ENCODE measurements at places on chromosomes 5 and 9.

GRCh38 chr9:137026828-137027227, 1.2 kb downstream of the ABCA2 start:
- no peak for DNase-seq

DNA sequence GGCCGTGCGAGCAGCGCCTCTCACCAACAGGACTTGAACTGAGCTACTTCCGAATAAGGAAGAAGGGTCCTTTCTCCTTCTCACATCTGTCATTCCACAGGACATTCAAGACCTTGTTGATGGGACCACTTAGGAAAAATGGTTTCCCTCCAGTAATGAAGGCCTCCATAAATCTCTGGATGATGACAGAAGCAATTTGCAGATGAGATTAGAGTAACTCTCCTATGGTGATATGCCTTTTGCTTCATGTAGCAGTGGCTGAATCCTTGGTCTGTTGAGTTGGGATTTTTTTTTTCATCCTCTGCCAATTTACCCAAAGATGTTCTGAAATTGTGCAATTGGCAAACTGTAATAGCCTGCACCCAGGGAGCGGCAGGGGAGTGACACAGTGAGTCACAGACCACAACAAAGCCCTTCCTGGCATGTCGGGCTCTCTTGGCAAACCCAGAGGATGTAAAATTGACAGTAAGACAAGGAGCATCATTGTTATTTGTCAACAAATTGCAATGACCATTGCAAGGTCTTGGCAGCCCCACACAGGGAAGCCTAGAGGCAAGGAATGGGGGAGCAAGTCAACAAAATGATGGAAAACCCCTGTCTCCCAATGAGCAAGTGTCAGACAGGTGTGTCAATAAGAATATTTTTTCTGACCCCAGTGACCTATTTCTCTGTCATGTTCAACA, 275.9 kb downstream of the ACTL7B start:
- peak; percentile 90 for DNase-seq

- peak; percentile 89 for DNase-seq
Measured at GRCh38 chr9:78130004-78130403, 98.4 kb upstream of the GNAQ start.

GRCh38 chr9:73037613-73038012, 84.8 kb upstream of the ALDH1A1 start:
- DNase-seq: no peak

- no peak for DNase-seq
Measured at GRCh38 chr5:138661291-138661960, 86.2 kb upstream of the HSPA9 start.

DNA sequence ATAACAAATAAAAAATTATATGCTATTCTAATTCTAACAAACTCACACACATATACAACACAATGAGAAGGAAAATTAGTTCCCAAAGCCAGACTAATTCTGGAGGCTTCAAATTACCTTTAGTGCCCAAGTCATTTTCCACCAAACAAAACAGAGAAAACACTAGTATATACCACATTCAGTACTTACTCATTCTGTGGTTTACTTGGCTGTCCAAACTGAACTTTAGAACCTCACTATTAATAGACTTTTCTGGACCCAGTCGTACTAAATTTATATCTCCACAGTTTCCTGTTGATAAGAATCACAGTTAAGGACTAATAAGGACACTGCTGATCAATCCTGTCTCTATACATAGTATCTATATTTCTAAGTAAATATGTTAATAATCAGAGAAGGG, 66.4 kb downstream of the SETX start:
- DNase-seq: no peak

DNA sequence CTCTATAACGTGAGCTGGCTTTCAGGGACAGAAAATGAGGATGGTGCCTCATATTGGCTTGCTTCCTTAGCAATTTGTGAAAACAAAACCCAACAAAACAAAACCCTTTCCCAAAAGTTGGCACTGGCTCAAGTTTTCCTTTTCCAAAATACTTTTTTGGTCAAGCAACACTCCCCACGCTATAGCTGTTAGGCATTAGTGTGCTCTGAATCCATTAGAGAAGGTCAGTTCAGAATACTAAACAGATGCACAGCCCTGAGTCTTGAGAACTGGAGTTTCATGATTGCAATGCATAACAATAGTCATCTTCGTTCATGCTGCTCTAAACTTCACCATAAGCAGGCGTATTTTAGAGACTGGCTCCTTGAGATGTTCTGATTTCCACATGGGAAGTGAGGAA, 172.0 kb upstream of the KLF9 start:
- DNase-seq: no peak

GRCh38 chr9:105143136-105143430, 101.4 kb upstream of the SLC44A1 start:
- no peak for DNase-seq

DNA sequence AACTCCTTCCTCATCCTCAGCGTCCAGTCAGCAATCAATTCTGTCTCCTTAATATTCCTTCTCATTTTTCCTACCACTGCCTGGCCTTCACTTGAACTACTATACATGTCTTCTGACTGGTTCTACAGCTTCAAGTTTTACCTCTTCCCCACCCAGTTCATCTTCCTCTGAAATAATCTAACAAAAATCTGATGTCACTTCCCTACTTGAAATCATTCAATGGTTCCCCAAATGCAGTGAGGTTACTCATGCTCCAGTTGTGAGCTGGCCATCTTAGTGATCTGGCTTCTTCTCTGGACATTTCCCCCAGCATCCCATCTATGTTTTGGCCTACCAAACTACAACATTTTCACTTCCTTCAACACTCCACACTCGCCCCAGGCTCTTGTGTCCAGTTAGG, 14.9 kb upstream of the TMEM267 start:
- no peak for DNase-seq

DNA sequence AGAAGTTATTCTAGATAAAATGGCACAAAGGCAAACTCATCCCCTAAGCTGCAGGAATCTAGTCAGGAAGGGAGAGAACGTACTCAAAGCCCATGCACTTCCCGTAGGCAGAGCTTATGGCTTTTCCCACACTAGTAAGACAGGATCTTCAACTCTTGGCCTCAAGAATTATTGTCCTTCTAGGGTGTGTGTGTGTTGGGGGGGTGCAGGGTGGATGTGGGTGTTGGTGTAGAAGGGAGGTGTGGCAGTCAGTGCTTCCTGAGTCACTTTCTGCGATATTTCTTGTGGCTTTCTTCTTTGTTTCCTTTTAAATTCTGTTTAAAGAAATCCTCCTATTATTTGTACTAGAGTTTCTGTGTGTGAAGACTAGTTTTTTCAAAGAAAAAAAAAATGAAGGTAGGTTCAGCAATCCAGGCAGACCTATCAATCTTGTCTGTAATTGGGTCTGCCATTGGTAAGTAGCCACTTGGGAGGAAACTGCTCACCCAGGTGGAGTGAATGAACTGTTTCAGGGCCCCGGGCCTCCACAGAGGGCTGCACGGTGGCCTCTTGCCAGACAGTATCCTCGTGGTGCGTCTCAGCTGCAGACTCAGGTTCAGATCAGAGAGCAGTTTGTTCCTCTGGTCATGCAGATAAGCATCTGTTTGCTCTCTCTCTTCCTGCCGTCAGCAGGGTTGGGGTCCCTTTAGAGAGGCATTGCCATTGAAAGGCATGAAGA, 131.9 kb downstream of the NPR3 start:
- DNase-seq: no peak

DNA sequence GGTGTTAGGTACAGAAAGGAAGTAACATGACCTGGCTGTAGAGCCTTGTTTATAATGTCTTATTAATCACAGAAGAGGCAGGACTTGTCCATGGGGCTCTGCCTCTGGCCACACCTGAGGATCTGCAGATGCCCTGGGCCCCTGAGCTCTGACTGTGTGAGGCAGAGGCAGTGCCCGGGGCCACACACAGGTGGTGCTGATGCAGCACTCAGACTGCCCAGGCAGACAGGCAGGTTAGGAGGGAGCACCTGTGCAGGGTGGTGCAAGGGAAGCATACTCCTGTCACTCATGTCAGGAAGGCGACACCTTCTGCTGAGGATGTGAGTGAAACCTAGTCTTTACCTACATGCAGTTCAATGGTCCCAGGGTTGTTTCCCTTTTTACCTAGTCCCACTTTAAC, 88.7 kb downstream of the CFAP90 start:
- DNase-seq: no peak

DNA sequence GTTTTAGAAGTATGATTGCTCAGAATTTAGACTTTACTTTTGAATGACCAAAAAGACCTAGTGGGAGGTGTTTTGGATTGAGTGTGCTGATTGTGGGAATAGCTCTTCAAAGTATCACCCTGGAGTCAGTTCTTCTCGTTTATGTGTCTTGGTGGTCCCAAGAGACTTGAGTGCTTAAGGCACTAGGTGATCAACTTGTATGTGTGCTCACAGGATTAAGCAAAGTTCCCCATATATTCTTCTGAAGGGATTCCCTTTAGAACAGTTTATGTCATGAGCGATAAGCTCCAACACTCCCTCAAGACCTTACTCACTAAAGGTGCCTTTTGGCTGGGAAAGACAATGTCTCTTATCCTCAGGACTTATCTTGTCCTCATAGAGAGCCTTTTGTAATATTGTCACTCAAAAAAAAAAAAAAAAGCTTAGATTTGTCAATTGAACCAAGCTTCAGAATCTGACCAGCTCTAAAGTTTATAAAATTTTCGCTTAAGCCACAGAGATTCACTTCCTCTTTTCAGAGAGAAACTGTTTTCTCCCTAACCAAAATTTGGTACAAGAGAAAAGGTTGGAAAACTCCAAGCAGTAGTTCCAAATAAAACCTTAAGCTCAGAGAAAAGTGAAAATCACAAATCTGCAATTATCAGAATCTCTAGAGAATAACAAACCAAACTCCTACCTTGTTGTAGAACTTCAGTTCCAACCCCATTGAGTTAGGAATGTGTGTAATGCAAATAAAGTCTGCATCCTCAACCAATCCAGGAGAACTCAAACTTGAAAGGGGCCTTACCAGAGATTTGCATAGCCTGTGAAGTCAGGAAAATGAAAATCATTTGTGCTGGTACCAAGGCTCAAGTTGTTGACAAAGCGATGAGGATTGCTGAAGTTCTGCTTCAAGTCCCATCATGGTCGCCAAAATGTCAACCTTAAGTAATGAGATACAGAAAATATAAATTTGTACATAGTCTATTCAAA, 40.0 kb upstream of the PDZD2 start:
- no peak for DNase-seq

DNA sequence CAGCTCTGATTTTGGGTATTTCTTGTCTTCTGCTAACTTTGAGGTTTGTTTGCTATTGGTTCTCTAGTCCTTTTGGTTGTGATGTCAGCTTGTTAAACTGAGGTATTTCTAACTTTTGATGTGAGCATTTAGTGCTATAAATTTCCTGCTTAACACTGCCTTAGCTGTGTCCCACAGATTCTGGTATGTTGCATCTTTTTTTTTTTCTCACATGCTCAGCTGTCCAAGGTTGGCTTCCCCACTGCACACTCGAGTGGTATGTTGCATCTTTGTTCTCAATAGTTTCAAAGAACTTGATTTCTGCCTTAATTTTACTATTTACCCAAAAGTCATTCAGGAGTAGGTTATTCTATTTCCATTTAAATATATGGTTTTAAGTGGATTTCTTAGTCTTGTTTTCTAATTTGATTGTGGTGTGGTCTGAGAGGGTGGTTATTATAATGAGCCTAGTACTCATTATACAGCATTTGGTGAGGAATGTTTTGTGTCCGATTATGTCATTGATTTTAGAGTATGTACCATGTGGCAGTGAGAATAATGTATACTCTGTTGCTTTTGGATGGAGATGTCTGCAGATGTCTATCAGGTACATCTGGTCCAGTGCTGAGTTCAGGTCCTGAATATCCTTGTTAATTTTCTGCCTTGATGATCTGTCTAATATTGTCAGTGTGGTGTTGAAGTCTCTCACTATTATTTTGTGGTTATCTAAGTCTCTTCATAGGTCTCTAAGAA, 42.2 kb upstream of the IFNE start:
- DNase-seq: no peak

DNA sequence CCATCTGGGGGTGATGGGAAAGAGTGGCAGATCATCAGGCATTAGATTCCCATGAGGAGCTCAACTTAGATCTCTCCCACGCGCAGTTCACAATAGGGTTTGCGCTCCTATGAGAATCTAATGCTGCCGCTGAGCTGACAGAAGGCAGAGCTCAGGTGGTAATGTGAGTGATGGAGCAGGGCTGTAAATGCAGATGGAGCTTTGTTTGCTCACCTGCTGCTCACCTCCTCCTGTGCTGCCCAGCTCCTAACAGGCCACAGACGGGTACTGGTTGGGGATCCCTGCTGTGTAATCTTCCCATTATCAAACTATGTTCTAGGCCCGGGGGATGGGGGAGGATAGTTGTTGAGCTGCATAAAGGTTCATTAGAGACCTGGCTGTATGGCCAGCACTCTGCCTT, 58.4 kb downstream of the UGCG start:
- no peak for DNase-seq

DNA sequence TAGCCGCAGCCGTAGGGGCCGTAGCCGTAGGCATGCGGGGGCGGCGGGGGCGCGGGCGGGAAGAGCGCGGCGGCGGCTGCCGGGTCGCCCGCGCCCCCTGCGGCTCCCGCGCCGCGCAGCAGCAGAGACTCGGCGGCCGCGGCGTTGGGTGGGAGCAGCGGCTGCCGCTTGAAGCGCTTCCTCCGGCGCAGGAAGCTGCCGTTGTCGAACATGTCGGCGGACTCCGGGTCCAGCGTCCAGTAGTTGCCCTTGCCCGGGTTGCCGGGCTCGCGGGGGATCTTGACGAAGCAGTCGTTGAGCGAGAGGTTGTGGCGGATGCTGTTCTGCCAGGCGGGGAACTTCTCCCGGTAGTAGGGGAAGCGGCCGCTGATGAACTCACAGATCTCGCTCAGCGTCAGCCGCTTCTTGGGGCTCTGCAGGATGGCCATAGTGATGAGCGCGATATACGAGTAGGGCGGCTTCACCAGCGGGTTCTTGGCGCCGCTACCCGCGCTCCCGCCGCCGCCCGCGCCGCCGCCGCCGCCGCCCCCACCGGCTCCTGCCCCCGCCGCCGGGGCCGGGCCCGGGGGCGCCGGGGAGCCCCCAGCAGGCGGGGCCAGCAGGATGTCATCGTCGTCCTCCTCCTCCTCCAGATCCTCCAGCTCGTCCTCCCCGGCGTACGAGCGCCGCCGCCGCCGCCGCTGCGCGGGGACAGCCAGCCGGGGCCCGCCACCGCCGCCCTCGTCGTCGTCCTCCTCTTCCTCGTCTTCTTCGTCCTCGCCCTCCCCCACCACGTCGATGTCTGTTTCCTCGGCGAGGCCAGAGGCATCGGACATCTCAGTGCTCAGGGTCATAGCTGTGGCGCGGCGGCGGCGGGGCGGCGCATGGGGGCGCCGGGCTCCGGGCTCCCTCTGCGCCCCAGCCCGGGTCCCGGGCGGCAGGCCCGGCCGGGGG, 781 bp downstream of the FOXD1 start:
- DNase-seq: no peak
